ENCODE measurements at places on chromosomes 7 and 10. TPM values are rescaled to one million over a fixed set of nuclear protein-coding genes. Genes with fewer than 3 reads are reported as not detected.

The CACNB2 gene
- not detected for total RNA-seq

The TSPAN12 gene
- total RNA-seq, result 0.51 TPM

The GHRHR gene
- total RNA-seq, result not detected

The BMPER gene
- total RNA-seq, result not detected

The SPDYE5 gene
- 0.09 TPM for total RNA-seq

- no peaks in the 10 kb centered on the region for H3K4me1 ChIP-seq
- H3K4me3 ChIP-seq, result no peak overlapping the region
- H3K36me3 ChIP-seq, result 0 out of 3 replicates have a peak, but pooled peaks cover 4% of the 10 kb centered on the region
Measured at GRCh38 chr7:132965951-132966350, 115.9 kb downstream of the CHCHD3 start.

DNA sequence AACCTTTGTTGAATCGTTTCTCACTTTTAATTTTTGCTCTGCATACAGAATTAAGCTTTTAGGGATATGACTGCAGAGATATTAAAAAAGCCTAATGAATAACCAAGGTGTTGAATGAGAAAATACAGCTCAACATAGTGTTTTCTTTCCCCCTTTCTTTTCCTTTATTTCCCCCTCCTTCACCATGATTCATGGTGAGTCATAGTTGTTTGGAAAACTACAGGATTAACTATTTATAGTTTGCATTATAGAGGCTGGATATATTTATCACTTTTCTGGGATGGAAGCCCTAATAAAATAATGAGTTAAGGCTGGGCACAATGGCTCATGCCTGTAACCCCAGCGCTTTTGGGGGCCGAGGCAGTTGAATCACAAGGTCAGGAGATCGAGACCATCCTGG lies 115.0 kb downstream of the DNAJB9 start:
- H3K4me3 ChIP-seq, result no peak overlapping the region
- no peak for DNase-seq
- H3K27ac ChIP-seq, result no peak overlapping the region

- peaks cover 40% of the 10 kb centered on the region for H3K4me1 ChIP-seq
- H3K36me3 ChIP-seq, result peaks cover 22% of the 10 kb centered on the region
- H3K27me3 ChIP-seq, result no peaks in the 10 kb centered on the region
- peak overlapping the region; percentile 73 for H3K27ac ChIP-seq
- peak; percentile 72 for DNase-seq
Measured at GRCh38 chr7:150378115-150378852, 846 bp upstream of the ZNF775 start.

GRCh38 chr10:43395571-43396060 lies 13.4 kb downstream of the HNRNPF start:
- H3K27me3 ChIP-seq, result no peaks in the 10 kb centered on the region

DNA sequence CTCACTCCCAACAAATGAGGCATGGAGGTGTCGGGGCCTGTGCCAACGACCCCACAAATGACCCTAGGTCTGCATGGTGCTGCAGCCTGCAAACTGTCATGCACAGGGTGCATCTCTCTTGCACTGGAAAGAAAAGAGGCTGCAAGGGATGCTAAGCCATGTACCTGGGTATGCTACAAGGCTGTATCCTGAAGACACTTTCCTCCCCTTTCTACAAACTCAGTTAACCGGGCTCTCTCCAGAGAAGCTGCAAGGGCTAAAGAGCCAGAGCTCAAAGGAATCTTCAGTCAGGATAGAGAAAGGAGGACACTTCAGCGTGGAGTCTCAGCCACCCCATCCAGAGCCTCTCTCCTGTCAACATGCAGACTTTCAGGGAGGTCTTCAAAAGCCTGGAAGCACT lies 449.0 kb downstream of the GRID1 start:
- no peak overlapping the region for H3K27ac ChIP-seq
- H3K36me3 ChIP-seq, result no peaks in the 10 kb centered on the region
- no peaks in the 10 kb centered on the region for H3K4me1 ChIP-seq
- H3K4me3 ChIP-seq, result no peak overlapping the region
- DNase-seq, result no peak

GRCh38 chr10:4034907-4035598 lies 250.0 kb upstream of the KLF6 start:
- H3K36me3 ChIP-seq, result no peaks in the 10 kb centered on the region
- no peak for DNase-seq
- no peak overlapping the region for H3K27ac ChIP-seq
- H3K27me3 ChIP-seq, result peaks cover 8% of the 10 kb centered on the region
- no peak overlapping the region for H3K4me3 ChIP-seq
- H3K4me1 ChIP-seq, result no peaks in the 10 kb centered on the region

- H3K27ac ChIP-seq, result no peak overlapping the region
- no peak for DNase-seq
- H3K27me3 ChIP-seq, result peaks cover 70% of the 10 kb centered on the region
- peaks cover 10% of the 10 kb centered on the region for H3K4me1 ChIP-seq
- H3K4me3 ChIP-seq, result no peak overlapping the region
Measured at GRCh38 chr7:27174874-27175625, 930 bp upstream of the HOXA10 start.

GRCh38 chr10:6507311-6507710 lies 72.8 kb downstream of the PRKCQ start:
- no peaks in the 10 kb centered on the region for H3K27me3 ChIP-seq
- H3K36me3 ChIP-seq, result peaks cover 16% of the 10 kb centered on the region
- no peak overlapping the region for H3K27ac ChIP-seq
- H3K4me3 ChIP-seq, result no peak overlapping the region
- H3K4me1 ChIP-seq, result no peaks in the 10 kb centered on the region

GRCh38 chr10:124300224-124300623 lies 118.5 kb downstream of the OAT start:
- H3K27ac ChIP-seq, result no peak overlapping the region
- no peaks in the 10 kb centered on the region for H3K4me1 ChIP-seq
- H3K27me3 ChIP-seq, result no peaks in the 10 kb centered on the region
- no peaks in the 10 kb centered on the region for H3K36me3 ChIP-seq
- no peak for DNase-seq

DNA sequence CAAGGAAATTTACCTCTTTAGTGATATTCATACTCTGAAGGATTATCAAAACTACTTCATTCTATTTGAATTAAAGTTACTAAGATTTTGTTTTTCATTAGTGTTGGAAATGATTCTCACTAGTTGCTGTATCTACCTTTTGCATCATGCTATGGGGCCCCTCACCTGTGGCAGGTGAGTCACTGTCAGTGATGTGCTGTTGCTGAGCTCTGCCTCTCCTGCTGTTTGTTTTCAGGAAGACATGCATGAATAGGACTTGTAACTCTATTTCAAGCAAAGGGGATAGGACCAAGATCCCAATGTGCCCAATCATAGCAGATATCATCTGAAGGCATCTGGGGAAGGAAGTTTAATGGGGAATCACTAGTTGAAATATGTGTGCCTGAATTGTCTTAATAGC lies 57.4 kb upstream of the AGR3 start:
- no peaks in the 10 kb centered on the region for H3K27me3 ChIP-seq
- no peak for DNase-seq
- H3K36me3 ChIP-seq, result no peaks in the 10 kb centered on the region
- H3K4me3 ChIP-seq, result no peak overlapping the region
- H3K4me1 ChIP-seq, result no peaks in the 10 kb centered on the region
- no peak overlapping the region for H3K27ac ChIP-seq

GRCh38 chr7:1022356-1022755 lies 22.0 kb upstream of the GPR146 start:
- H3K4me3 ChIP-seq, result no peak overlapping the region
- H3K36me3 ChIP-seq, result peaks cover 50% of the 10 kb centered on the region
- H3K27me3 ChIP-seq, result no peaks in the 10 kb centered on the region
- no peak for DNase-seq
- H3K27ac ChIP-seq, result no peak overlapping the region

All from K562 (cell line).